ENCODE measurements at places on chromosomes 3 and 15. TPM values are rescaled to one million over a fixed set of nuclear protein-coding genes. Genes with fewer than 3 reads are reported as not detected.

GRCh38 chr15:41936649-41937567, 35.4 kb downstream of the EHD4 start:
- peak overlapping the region; percentile 100 for H3K27ac ChIP-seq
- H3K4me1 ChIP-seq = peaks cover 57% of the 10 kb centered on the region
- H3K36me3 ChIP-seq = no peaks in the 10 kb centered on the region
- peak overlapping the region; percentile 87 for H3K4me3 ChIP-seq
- DNase-seq = peak; percentile 58

- no peak overlapping the region for H3K4me3 ChIP-seq
- no peaks in the 10 kb centered on the region for H3K36me3 ChIP-seq
- H3K27me3 ChIP-seq = no peaks in the 10 kb centered on the region
Observed at GRCh38 chr3:26058901-26059321, 269.0 kb downstream of the OXSM start.

TEX9 gene
- total RNA-seq = 1.5 TPM

- DNase-seq = no peak
- no peak overlapping the region for H3K27ac ChIP-seq
- H3K36me3 ChIP-seq = peaks cover 9% of the 10 kb centered on the region
- peaks cover 43% of the 10 kb centered on the region for H3K4me1 ChIP-seq
- no peak overlapping the region for H3K4me3 ChIP-seq
Observed at GRCh38 chr15:72372361-72372760, 3.5 kb downstream of the HEXA start.

- H3K36me3 ChIP-seq = no peaks in the 10 kb centered on the region
- peaks cover 30% of the 10 kb centered on the region for H3K4me1 ChIP-seq
- H3K27me3 ChIP-seq = no peaks in the 10 kb centered on the region
- no peak for DNase-seq
Observed at GRCh38 chr3:187770224-187770623, 25.0 kb upstream of the BCL6 start.

P3H2 gene
- total RNA-seq = not detected

DNA sequence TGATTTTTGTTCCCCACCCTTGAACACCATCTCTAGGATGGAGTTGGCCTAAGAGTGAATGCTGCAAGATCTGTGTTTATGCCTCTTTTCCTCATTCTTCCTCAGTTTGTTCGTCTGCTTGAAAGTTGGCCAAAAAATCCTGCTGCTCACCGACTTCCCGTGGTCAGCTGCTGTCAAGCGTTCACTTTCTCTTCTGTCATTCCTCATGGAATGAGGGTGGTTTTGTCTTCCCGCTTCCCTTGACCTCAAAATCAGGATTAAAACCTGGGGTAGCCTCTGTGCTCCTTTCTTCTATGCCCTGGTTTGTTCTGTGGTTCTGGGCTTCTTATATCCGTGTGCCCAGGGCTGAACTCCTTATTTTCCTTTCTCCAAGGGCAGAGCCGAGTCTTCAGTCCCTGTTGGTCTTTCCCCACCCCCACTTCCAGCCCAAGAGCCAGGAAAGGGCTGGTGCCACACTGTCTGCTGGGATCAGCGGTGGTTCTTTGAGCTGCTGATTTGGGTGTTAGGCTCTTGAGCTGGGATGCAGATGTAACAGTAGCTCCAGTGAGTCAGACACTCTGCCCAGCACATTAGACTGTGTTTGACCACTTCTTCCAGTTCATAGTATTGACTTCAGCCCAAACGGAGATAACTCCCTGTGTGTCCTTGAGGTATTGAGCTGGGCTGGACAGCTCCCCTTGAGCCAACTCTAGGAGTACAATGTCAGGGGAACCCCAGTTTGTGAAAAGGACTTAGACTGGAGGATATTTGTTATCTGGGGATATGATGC, 2.3 kb downstream of the SERF2 start:
- no peaks in the 10 kb centered on the region for H3K27me3 ChIP-seq
- H3K27ac ChIP-seq = peak overlapping the region; percentile 98
- H3K4me1 ChIP-seq = peaks cover 37% of the 10 kb centered on the region
- peaks cover 9% of the 10 kb centered on the region for H3K36me3 ChIP-seq
- DNase-seq = no peak

GRCh38 chr15:77085297-77085696, 14.4 kb upstream of the TSPAN3 start:
- H3K27ac ChIP-seq = no peak overlapping the region
- peaks cover 13% of the 10 kb centered on the region for H3K4me1 ChIP-seq
- DNase-seq = no peak
- no peaks in the 10 kb centered on the region for H3K27me3 ChIP-seq
- H3K36me3 ChIP-seq = no peaks in the 10 kb centered on the region

- peaks cover 14% of the 10 kb centered on the region for H3K36me3 ChIP-seq
- H3K4me1 ChIP-seq = peaks cover 24% of the 10 kb centered on the region
- H3K27me3 ChIP-seq = no peaks in the 10 kb centered on the region
- no peak for DNase-seq
Observed at GRCh38 chr15:82536409-82537350, 3.6 kb downstream of the RPS17 start.

TNNC1 gene
- total RNA-seq = 3.8 TPM

GRCh38 chr15:38073178-38073946, 138.9 kb downstream of the TMCO5A start:
- H3K4me1 ChIP-seq = peaks cover 15% of the 10 kb centered on the region
- H3K27ac ChIP-seq = no peak overlapping the region
- H3K4me3 ChIP-seq = peak overlapping the region; percentile 78
- H3K27me3 ChIP-seq = peaks cover 65% of the 10 kb centered on the region

SLC12A1 gene
- total RNA-seq = not detected

ZNF662 gene
- total RNA-seq = 1.4 TPM

DNA sequence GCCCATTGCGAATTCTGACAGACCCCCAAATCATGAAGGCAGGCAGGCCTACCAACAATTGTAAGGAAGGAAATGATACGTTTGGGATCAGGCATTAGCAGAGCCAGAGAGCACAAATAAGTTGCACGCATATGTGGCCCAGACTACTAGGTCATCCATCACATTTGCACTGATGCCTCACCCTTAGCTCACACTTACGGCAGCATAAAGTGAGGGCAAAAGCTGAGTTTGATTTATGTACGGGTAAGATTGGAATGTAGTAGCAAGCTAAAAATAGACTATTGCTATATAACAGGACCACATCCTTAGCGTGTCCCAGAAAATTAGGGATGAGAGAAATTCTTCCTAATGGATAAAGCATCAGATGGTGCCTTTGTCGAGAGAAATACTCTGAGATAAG, 58.6 kb downstream of the QTRT2 start:
- peaks cover 2% of the 10 kb centered on the region for H3K4me1 ChIP-seq
- no peak overlapping the region for H3K27ac ChIP-seq
- H3K4me3 ChIP-seq = no peak overlapping the region
- peaks cover 2% of the 10 kb centered on the region for H3K36me3 ChIP-seq

DNA sequence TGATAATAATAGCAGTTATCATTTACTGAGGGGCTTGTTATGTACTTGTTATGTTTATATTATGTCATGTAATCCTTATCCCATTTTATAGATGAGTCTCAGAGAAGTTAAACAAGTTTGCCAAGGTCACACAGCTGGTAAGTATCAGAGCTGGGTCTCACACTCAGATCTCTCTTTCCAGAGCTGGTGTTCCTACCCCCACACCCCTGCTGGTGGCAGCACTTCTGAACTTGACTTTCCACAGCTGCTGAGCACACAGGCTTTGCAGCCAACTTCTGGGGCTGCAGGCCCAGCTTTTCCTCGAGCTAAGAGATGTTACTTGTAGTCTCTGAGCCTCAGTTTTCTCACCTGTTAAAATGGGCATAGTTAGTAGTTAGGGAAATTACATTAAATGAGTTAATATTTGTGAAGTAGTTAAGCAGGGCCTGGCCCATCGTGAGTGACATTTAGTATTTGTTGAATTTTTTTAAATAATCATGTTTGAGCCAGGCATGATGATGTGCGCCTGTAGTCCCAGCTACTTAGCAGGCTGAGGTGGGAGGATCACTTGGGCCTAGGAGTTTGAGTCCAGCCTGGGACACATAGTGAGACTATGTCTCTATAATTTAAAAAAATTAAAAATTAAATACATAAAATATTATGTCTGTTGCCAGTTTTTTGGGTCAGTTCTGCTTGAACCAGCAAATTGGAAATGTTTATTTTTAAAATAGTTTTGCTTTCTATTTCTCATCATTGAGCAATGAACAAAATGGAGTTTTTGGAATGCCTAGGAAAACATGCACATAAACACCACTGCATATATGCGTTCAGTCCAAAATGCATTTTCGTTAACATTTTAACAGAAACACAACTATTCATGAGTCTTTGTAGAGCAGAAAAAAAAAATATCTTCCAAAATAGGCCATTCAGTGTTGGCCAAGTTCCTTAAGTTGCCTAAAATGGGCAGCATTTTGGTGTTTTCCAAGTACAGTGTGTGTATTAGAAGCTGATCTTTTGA, 87.3 kb downstream of the SMAD6 start:
- peaks cover 4% of the 10 kb centered on the region for H3K4me1 ChIP-seq
- no peak for DNase-seq
- peaks cover 4% of the 10 kb centered on the region for H3K36me3 ChIP-seq
- no peak overlapping the region for H3K27ac ChIP-seq
- H3K4me3 ChIP-seq = no peak overlapping the region

LRTM1 gene
- not detected for total RNA-seq

DNA sequence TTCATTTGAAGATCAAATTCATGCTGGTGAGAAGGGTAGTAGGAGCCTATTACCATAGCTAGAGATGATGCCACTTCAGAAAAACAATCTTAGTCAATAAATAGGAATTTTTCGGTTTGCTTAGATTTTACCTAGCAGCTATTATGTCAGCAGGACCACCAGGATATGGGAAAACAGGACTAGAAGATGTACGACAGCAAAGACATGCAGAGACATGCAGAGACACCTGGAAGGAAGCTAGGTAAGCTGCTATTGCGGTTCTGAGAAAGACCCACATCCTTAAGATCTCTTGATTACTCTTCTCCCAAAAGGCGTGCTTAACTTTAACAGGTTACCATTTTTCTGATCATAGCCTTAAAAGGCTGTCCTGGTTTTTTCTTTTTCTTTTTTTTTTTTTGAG, 64.8 kb upstream of the THSD4 start:
- no peak for DNase-seq
- peaks cover 4% of the 10 kb centered on the region for H3K27me3 ChIP-seq
- no peak overlapping the region for H3K27ac ChIP-seq
- no peaks in the 10 kb centered on the region for H3K4me1 ChIP-seq
- no peak overlapping the region for H3K4me3 ChIP-seq
- no peaks in the 10 kb centered on the region for H3K36me3 ChIP-seq

FRMD4B gene
- total RNA-seq = 36.6 TPM
